Activated T-cell treated with anti-CD3 and anti-CD28 coated beads, Interleukin-2, amount 50 U/mL, for 48 hours (primary cell): ENCODE measurements at places on chromosomes 1 and 21.

DNA sequence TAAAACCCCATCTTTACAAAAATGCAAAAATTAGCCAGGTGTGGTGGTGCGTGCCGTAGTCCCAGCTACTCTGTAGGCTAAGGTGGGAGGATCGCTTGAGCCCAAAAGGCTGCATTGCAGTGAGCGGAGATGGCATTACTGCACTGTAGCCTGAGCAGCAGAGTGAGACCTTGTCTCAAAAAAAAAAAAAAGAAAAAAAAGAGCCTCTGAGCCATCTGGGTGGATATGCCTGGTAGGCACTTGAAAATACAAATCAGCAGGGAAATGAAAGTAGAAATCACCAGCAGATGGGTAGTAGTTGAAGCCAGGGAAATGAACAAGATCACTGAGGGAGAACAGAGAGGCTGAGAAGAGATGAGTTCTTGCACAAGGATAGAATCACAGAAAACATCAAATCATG lies 131.0 kb upstream of the HMCN1 start:
- no peak for DNase-seq

DNA sequence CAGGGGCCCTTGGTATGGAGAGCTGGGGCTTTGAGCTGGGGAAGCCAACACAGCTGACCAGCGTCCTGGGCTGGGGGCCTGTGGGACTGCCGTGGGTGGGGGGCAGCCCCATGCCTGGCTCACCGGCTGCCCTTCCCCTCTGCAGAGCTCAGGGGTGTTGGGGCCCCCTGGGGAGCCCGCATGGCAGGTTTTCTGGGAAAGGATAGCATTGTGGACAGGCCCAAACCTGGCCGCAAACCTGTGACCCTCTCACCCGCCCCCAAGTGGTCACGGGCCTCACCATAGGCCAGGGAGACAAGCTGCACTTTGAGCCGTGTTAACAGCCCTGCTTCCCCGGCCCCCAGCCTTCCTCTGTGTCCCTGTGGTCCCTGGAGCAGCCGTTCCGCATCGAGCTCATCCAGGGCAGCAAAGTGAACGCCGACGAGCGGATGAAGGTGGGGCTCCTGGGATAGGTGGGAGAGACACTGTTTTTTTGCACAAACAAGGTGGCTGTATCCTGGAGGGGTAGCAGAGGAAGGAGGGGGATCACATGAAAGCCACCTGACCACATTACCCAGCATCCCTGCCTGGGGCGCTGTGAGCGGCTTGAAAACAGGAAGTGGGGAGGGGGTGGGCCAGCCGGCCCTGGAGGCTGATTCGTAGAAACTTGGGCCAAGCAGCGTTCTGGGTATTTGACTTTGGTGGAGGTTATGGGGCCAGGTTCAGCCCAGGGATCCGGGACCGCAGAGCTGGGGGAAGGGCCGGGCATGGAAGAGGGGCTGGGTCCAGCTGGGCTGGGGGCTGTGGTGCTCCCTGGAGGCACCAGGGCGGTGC lies 65.9 kb downstream of the PIK3CD start:
- DNase-seq, result peak; percentile 88

DNA sequence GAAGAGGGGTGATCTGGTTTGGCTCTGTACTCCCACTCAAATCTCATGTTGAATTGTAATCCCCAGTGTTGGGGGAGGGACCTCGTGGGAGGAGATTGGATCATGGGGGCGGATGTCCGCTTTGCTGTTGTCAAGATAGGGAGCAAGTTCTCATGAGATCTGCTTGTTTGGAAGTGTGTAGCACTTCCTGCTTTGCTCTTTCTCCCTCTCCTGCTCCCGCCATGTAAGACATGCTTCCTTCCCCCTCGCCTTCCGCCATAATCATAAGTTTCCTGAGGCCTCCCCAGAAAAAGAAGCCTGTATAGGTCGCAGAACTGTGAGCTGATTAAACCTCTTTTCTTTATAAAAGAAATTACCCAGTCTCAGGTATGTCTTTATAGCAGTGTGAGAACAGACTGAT lies 27.9 kb downstream of the MYOM3 start:
- DNase-seq, result no peak

- no peak for DNase-seq
These were observed 18.2 kb upstream of the DPH5 start for GRCh38 chr1:101043776-101044175.

DNA sequence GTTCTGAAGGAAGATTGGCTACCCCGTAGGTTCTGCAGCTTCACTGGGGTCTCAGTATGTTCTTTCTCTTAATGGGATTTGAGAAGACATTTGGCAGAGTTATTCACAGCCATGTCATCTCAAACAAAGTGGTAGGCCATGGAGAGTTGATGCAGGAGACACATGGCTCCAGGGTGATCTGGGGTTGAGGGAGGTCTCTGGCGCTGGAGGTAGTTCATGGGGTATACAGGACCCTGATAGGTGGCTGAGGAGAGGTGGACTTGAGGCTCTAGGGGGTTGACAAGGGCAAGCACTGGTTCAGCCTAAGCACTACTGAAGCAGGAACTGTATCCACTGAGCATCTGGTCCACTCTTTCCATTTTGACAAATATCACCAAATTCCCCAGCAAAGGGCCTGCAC lies 100.4 kb downstream of the C1orf94 start:
- no peak for DNase-seq

GRCh38 chr21:36854391-36854790 lies 112.1 kb downstream of the HLCS start:
- DNase-seq, result peak; percentile 36

- no peak for DNase-seq
These were observed 636.4 kb downstream of the SMYD3 start for GRCh38 chr1:245870698-245871097.

DNA sequence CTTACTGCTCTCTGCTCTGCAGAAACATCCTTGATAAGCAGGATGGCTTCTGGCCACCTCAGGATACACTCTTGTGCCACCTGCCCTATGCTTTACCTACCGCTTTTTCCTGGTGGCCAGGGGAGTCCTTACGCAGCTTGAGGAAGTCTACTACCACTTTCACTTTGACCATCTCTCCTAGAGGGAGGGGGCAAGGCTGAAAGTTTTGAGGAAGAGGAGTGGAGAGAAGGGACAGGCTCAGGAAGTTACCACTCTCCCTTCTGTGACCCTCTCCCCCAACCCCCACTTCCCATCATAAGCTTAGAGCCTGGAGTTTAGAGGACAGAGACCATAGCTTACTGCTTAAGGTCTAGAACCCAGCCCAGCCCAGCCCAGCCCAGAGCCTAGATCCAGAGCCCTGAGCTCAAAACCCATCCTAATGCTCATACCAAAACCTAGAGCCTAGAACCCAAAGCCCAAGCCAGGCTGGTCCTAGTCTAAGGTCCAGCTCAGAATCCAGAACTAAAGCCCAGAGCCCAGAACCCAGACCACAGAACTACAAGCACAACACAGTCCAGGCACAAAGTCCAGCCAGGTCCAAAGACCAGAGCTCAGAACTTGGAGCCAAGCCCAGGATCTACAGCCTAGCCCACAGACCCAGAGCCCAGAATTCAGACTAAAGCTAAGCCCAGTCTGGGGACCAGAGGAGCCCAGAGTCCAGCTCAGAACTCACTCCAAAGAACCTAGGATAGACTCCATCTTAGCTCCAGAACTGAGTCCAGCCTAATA lies 18.0 kb upstream of the MFSD2A start:
- no peak for DNase-seq

- DNase-seq, result no peak
These were observed 68.2 kb downstream of the PSMG1 start for GRCh38 chr21:39114871-39115575.

DNA sequence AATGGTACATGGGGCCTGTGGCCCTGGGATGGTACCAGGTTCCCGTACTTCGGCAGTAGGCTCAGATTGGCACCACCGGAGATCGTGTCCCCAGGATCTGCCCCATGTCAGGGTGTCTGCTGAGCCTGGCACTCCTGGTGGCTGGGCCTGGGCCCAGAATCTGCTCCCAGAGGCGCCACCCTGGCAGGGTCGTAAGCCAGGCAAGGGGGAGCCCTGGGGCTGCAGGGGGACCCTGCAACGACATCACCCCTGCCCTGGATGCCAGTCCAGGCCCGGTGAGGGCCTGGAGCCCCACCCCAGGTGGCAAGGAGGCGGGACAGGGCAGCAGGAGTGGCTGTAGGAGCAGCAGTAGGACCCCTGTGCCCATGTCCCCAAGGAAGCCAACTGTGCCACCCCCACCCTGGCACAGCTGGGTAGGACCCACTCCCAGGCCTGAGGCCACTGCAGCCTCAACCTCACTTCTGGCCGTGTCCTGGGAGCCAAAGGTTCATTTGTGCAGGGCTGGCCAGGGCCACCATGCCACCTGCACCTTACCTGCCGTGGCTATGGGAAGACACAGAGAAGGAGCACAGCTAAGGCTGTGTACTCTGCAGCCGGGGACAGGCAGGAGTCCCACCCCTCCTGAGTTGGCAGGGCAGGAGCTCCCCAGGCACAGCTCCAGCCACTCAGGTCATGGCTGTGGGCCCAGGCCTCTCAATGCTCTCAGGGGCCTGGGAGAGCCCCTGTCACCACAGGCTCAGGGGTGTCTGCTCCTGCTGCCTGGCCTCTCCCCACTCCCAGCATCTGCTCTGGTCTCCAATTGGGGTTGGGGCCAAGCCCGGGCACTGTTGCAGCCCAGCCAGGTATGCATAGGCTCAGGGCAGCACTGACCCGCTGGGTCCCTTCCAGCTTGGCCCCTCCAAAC lies 141.7 kb downstream of the EIF4G3 start:
- no peak for DNase-seq

- no peak for DNase-seq
These were observed 5.0 kb downstream of the TMEM125 start for GRCh38 chr1:43274804-43275180.

- DNase-seq, result peak; percentile 9
These were observed 433.6 kb downstream of the PTPRU start for GRCh38 chr1:29669912-29670311.

DNA sequence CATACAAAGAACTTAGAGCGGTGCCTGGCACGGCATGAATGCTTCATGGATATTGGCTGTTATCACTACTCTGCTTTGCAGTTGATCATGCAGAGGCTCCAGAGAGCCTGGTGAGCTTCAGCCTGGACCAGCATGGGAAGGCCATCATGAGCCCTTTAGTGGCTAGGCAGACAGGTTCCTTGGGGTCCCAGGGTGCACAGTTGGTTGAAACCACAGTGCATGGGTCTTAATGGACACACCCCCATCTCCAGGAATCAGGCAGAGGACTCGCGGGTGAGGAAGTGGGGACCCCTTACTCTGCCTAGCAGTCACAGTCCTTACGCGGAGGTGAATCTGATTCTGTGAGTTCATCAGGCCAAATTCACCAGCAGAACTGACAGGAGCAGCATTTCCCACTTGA lies 1.1 kb downstream of the GJB5 start:
- DNase-seq, result no peak

GRCh38 chr1:71128060-71128459 lies 47.2 kb upstream of the ZRANB2 start:
- DNase-seq, result no peak

DNA sequence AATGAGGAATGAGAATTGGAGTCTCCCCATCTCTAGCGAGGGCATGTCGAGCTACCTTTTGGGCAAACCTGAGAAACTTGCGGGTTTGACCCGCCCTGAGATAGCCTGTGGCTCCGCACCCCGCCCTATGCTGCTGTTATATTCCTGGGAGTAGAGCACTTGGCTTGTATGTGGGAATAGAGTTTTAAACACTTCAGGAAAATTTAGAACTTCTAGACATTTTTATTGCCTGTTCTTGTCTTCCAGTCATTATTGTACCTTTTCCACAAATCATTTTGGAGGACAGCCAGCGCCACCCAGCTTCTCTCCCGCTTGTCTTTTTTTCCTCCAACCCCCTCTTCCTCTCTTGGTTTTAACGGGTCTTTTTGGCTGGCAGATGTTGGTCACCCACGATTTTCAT lies 738 bp downstream of the GNPAT start:
- DNase-seq, result no peak

DNA sequence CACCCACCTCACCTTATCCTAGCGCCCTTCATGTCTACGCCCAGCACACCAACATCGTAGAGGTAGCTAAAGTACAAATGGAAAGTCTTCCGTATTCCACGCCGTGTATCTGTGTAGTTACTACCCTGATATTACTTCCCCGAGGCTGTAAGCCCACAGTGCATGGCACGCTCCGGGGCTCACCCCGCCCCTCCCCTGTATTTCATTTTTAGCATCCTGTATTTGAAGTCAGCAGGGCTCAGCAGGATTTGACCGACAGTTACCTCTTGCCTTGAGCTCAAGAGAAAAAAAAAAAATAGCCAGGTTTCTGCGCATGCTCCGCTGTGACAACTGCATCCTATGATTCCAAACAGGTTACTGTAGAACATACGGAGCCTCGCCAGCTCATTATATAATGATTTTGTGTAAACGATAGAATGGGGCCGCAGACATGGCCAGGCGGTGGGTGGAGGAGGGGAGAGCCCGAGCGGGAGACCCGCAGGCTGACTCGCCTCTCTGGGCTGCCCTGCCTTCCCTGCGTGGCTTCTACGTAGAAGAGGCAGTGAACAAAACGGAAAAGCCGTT lies 1.3 kb downstream of the ABCG1 start:
- DNase-seq, result peak; percentile 73

DNA sequence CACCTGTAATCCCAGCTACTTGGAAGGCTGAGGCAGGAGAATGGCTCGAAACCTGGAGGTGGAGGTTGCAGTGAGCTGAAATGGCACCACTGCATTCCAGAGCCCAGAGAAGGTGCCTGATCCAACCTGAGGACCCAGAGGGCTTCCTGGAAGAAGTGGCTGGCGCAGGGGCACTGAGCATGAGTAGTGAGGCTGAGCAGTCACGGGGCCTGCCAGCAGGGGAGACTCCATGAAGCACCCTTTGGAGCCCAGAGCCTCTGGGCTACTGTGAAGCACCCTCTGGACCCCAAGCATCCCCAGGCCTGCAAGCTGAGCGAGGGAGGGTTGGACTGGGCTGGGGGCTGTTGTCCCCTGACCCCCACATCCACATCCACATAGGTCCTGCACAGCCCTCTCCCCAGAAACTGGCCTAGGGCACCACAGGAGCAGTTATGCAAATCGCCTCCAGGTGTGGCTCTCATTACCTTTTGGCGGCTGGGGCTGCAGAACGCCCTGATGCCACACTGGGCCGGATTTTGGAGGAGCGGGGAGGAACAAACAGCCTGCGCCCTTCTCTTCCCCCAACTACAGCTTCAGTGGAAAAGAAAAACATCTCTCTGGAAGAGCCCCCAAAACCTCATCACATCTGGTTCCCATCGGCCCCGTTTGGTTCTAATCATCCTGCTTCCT lies 78.2 kb upstream of the TARDBP start:
- DNase-seq, result no peak

DNA sequence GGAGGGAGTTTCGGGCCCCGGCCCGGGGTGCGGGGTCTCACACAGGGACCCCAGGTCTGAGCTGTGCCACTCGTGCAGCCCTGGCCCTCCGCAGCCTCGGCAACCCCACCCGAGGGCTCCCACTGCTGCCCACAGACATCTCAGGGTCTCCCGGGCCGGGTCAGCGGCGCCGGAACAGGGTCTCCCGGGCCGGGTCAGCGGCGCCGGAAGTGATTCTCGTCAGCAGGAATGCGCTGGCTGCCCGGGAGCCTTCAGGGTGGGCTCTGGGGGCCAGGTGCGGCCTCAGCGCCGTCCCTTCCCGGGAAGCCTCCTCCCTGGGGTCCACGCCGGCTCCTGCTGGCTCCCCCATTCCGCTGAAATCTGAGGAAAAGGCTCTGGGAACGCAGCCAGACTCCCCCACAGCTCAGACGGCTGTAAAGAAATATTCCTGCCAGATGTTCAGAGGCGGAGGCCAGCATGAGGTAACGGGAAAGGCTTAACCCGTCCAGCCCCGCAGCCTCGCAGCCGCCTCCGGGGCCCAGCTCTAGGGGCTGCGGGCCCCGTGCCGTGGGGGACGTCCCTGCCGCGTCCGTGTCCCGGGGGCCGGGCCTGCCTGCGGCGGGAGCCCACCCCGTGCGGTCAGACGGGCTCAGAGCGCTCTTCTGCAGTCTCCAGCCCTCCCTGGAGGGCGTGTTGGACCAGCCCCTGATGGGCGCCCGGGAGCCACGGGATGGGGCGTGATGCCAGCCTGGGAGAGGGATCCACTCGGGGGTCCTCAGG lies 8.7 kb upstream of the COL6A1 start:
- peak; percentile 40 for DNase-seq
